Omental fat pad (tissue), 4 donors: ENCODE measurements at places on chromosomes 16 and 17. TPM values are rescaled to one million over a fixed set of nuclear protein-coding genes. Genes with fewer than 3 reads are reported as not detected.

PPP1R27 gene
- 0.65 TPM for total RNA-seq

OR3A3 gene
- total RNA-seq: not detected

SULT1A4 gene
- 39.2 TPM for total RNA-seq

GJC1 gene
- 32.3 TPM for total RNA-seq

CLEC18C gene
- 0.63 TPM for total RNA-seq

KRT38 gene
- not detected for total RNA-seq

DNA sequence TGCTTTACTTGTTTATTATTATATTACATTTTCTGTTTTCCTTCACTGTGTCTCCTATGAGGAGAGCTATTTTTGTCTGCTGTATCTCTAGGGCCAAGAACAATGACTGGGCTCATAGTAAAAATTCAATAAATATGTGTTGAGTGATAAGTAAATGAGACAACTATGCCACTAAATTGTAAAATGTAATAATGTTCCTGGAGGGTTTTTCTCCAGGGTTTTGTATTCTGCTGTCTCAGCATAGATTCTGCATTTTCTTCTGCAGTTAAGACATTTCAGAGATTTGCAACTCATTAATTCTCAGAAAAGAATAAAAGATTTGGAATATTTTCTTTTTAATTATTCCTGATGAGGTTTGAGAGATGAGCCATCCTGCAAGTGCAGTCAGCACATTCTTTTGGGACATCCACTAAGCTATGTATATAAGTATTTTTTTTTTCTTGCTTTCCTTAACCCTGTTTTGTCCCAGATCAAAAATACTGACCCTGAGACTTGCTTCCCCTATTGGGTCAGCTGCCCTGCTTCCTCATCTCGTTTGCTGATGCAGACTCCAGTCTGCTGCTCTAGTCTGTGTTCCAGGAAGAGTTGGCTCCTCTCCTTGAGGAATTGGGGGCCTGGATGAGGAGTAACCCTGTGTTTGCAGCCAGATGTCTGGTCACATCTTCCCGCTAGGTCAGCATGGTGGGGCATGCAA is 122.9 kb downstream of the ABCA8 start:
- DNase-seq: no peak

GRCh38 chr17:40937384-40937819 is at the start of gene KRT23:
TSS of gene KRT23 (minus strand) at chr17:40937646. CDS start at chr17:40936603, 1,043 bp downstream.
- no peak for DNase-seq

DNA sequence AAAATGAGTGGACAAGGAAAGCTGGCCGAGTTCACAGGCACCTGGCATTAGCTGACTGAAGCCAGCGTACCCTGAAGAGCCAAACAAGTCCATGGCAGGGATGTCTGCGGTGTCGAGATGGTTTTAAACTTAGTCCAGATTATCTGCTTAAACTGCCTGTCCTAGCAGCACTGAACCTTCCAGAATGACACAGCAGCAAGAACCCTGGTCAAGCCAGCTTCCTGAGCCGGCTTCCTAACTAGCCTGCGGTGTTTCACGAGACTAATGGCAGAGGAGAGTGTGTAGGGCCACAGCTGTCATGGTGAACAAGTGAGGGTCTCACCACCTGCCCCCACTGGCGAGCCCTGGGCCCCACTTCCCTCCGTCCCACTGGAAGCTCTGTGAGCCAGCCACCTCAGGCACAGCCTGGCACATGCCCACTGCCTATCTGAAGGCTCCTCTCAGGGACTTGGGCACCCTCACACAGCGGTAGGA is 28.8 kb upstream of the MTSS2 start:
- no peak for DNase-seq

DNA sequence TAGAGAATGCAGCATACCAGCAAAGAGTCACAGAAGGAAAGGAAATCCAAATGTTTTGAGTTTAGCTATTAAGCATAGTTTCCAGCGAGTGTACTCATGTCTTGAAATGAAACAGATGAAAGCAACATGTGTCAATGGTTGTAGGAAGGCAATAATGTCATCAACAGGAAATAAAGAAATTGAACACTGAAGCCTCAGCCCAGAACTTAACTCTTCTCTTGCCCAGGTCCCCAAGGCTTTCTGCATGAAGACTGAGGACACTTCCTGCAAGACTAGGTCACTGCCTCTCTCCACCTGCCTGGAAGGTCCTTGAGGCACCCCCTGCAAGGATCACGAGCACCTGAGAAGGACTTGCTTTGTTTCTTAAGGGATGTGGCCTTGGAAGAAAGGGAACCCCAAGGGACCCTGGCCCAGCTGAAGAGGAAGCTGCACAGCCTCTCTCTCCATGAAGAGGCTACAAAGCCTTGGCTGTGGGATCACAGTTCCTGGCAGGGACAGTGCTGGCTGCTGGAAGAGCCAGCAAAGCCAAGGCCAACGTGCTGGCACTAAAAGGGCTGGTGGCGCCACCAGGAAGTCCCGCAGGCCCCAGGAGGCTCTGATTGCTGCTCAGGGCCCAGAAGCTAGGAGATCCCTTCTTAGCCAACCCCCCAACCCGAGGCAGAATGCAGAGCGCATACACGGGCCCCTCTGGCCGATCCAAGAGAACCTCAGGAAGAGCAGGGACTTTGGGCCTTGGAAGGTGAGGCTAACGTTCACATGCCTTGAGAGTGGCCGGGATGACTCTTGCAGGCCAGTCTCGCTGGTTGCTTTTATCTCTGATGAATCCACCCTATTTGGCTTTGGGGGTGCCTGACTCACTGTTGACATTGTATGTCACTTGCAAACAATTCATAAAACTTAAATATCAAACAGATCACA is 23.4 kb upstream of the AXIN2 start:
- no peak for DNase-seq

- no peak for DNase-seq
Measured at GRCh38 chr16:58821886-58822285, 87.8 kb upstream of the GOT2 start.

- no peak for DNase-seq
Measured at GRCh38 chr16:12543700-12544476, 259.8 kb downstream of the CPPED1 start.

GRCh38 chr17:7440113-7440833 is 961 bp downstream of the FGF11 start:
- peak; percentile 57 for DNase-seq

GRCh38 chr17:51805765-51806164 is 352.7 kb downstream of the CA10 start:
- DNase-seq: no peak

- DNase-seq: no peak
Measured at GRCh38 chr17:17155568-17155967, 50.6 kb downstream of the PLD6 start.

DNA sequence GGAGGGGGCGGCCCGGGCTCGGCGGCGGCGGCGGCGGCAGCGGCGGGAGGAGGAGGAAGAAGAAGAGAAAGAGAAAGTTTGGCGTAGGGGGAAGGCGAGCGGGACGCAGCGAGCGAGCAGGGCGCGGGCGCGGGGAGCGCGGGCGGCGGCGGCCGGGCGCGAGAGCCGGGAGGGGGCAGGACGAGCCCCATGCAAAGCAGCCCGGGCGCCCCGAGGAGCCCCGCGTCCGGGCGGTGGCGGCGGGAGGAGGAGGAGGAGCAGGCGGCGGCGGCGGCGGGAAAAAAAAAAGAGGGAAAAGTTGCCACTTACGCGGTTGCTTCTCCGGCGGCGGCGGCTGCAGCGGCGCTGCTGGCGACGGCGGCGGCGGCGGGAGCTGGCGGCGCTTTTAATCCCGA is 10.3 kb upstream of the ZFHX3 start:
- DNase-seq: no peak

- DNase-seq: no peak
Measured at GRCh38 chr16:17166095-17166494, 304.7 kb downstream of the XYLT1 start.

- DNase-seq: no peak
Measured at GRCh38 chr17:37518826-37519225, 29.1 kb downstream of the DUSP14 start.
